Bronchial epithelial cell (primary cell): ENCODE measurements at places on chromosomes 4 and X. TPM values are rescaled to one million over a fixed set of nuclear protein-coding genes. Genes with fewer than 3 reads are reported as not detected.

The FAM184B gene
- not detected in 2 replicates for total RNA-seq

The PDLIM3 gene
- 0.13 and 1.6 TPM in 2 replicates for total RNA-seq

DNA sequence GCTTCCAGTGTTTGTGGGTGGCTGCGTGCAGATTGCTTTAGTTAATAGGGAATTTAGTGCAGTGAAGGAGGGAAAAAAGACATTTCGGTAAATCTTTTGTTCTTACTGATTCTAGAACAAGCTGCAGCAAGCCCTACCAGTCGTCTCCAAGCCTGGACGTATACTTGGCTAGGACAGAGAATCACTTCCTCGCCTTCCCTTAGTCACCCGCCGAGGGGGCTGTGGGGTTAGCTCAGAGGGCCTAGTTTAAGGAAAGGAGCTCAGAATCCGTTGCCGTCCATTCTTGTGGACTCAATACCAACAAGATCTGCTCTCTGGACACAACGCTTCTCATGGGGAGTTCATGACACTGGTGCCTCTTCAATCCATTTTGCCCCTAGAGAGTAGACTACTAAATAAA is 36.3 kb upstream of the FAT1 start:
- DNase-seq, result no peak

DNA sequence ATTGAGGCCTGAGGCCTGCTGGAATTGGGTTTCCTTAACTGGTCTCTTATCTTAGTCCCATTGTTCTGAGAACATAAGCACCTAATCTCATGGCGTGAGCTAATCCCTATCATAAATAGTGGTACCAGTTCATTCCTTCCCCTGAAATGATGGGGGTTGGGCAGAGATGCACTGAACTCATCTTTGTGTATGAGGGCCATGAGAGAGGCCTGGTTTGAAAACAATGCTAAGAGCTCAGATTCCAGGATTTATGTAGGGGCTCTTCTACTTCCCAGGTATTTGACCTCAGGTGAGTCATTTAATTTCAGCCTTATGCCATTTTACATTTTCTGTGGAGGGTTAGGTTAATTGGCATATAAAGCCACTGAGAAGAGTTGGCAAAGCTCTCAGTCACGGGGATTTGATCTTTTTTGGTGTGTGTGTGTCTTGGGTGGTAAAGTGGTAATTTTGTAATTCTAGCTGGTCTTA is 4.4 kb downstream of the RBM3 start:
- no peak for DNase-seq

- DNase-seq, result no peak
Measured at GRCh38 chrX:107716118-107716684, 59.4 kb downstream of the TSC22D3 start.

GRCh38 chr4:73315091-73315490 is 56.5 kb upstream of the ANKRD17 start:
- DNase-seq, result peak; percentile 62

DNA sequence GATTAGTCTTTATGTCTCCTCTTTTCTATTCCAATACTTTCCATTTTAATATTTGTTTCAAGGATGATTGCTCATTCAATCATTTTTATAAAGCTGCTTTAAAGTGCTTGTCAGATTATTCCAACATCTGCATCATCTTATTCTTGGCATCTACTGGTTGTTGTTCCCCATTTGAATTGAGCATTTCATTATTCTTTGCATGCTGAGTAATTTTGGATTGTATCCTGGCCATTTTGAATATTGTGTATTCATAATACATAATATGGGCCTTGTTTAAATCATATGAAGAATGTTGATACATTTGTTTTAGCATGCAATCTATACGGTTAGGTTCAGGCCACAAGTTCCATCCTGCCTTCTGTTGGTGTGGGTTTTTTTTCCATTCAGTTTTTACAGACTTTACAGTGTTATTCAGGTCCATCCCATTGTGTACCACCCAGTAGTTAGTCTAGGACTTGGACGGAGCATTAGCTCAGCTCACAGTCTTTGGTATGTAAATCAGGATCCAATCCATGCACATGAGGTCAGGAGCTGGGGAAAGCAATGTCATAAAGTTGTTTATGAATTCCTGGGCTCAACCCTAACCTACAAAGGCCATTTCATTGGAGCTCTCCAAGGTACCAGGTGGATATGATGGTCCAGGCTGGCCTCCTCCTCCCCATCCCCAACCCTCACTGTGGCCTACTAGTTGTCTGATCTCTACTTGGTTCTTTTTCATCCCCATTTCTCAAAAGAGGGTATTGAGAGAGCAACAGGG is 20.3 kb downstream of the RGN start:
- DNase-seq, result no peak

- DNase-seq, result no peak
Measured at GRCh38 chr4:5931526-5931925, 38.6 kb upstream of the CRMP1 start.

GRCh38 chrX:70434914-70435586 is 9.6 kb upstream of the DLG3 start:
- DNase-seq, result no peak
